ENCODE measurements at places on chromosomes 3 and 15.
A peak's percentile ranks its signal among the peaks of the same experiment; 100 is the strongest.

DNA sequence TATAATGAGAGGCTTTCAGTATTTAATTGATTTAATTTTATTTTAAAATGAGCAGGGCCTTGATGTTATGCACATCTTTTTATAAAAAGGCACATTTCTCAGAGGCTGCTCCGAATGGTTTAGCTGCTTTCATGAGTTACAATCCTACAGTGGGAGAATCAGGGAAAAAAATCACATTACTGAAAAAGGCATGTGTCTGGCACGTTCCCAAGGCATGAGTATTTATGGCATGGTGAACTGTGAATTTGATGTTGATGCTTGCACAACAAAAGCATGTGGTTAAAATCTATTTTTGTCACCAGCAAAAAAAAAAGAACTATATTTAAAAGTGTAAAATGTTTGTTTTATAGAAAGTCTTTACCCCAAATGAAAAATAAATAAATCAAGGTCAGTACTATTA, 485.2 kb upstream of the ROBO2 start:
- DNase-seq = no peak

GRCh38 chr3:192128922-192129321, 598.4 kb downstream of the FGF12 start:
- no peak for DNase-seq

DNA sequence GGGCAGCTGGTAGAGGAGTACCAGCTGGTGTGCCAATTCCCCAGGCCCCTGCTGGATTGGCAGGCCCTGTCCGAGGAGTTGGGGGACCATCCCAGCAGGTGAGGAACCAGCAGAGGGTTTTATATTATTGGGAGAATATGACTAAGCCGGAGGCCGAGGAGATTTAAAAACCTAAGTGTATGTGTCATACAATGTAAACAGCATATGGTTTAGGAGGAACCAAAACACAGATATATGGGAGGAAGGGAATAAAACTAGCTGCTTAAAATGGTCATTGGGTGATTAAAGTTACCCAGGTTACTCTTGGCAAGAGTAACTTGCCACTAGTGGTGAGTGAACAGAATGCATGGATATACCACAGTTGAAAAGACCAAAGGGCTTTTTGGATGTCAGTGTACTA, 22.1 kb downstream of the SNRPN start:
- no peak for DNase-seq

GRCh38 chr3:127064391-127065137, 81.6 kb downstream of the PLXNA1 start:
- DNase-seq = no peak

DNA sequence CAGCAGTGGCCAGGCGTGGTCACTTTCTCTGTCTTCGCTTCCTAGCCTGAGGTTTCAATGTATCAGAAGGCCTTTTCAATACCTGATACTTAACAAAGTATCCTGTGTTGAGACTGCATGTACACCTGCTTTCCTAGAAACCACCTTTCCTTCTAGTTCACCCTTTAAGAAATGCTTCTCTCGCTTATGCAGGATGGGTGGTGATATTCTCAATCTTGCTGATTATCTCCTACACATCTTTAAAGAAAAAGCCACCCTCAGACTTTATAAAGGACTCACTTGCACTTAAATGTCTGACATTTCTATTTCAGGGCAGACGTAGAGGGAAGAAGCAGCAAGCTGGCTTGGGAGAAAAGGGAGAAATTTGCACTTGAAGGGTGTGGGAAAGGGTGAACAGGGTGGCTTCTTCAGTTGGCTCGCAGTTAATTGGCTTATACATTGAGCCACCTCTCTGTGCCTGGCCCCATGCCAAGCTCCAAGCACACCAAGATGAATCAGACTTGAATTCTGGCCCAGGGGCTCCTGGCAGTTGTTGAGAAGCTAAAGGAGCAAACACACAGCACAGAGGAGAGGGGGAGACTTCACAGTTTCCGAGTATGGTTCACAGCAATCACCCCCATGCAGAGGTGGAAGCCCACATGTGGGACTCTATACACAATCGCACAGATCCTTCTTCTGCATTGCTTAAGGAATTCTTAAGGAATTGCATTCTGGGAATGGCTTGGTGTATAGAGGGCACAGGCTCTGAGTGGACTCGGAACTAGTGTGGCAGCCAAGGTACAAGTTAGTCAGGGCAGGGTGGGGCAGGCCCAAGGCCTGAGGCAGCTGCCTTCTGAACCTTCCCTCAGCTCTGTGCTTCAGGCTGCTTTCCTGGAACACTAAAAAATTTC, 1.3 kb downstream of the ARL6IP5 start:
- peak; percentile 83 for DNase-seq

DNA sequence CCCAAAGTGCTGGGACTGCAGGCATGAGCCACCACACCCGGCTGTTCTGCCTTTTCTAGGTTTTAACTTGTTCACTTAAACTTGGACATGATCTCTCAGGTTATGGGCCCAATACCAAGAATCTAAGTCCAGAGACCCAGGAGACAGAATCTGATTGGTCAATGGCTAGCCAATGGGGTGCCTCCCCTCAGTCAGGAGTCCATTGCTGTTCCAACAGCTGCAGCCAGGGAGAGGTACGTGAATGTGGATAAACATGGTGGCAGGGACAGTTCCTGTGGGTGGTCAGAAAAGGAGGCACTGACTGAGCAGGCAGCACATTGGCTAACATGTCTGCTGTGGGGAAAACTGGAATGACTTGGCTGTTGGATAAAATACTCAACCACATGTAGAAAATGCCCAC, 140.3 kb downstream of the RPLP1 start:
- no peak for DNase-seq

- DNase-seq = no peak
Measured at GRCh38 chr15:90020936-90021507, 19.9 kb downstream of the ZNF710 start.

- no peak for DNase-seq
Measured at GRCh38 chr3:49725906-49726681, 2.3 kb upstream of the GMPPB start.

DNA sequence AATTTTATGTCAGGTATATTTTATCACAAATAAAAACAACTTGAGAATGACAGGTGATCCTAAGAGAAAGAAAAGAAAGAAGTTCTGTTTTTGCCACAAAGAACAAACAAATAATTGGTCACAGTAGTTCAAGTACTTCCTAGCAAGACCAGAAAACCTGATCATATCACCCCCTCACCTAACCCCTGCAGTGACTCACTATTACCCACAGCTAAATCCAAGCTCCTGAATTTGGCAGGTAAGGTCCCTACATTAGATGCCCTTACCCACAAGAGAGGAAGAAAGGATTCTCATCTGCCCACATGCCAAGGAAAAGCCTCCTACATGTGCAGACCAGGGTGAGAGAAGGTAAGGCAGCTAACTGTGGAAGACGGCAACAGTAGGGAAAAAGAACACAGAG, 4.4 kb downstream of the SSUH2 start:
- DNase-seq = no peak

GRCh38 chr3:36993326-36994283, at the start of gene MLH1:
Gene MLH1, plus strand, starts transcription at chr3:36993518. Its CDS starts 30 bp downstream, at chr3:36993548.
- DNase-seq = peak; percentile 100

DNA sequence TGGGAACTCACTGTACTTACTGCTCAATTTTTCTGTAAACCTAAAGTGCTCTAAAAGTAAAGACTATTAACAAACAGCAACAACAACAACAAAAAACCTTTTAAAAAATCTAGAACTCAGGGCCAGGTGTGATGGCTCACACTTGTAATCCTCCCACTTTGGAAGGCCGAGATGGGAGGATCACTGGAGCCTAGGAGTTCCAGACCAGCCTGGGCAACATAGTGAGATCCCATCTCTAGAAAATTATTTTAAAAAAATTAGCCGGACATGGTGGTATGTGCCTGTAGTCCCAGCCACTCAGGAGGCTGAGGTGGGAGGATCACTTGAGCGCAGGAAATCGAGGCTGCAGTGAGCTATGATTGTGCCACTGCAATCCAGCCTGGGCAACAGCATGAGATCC, 161.8 kb downstream of the NUP210 start:
- DNase-seq = no peak

DNA sequence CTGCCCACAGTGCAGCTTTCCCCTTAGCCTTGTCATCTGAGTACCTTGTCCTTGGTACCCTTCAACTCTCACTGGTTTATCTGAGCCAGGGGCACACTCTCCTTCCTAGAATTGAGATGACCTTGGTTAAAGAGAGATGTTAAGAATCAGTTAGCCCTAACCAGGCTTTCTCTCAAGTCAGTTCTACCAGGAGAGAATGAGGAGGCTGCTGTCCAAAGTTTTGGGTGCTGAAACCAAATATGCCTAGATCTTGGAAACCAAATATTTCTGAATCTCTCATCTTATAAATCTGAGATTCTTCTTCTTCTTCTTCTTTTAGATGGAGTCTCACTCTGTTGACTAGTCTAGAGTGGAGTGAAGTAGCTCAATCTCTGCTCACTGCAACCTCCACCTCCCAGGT, 12.0 kb upstream of the CTXND1 start:
- DNase-seq = no peak

GRCh38 chr3:53489787-53490458, 4.5 kb upstream of the CACNA1D start:
- no peak for DNase-seq

- DNase-seq = no peak
Measured at GRCh38 chr3:125172346-125172745, 40.2 kb downstream of the SLC12A8 start.

GRCh38 chr3:196778755-196779154, 39.1 kb downstream of the PAK2 start:
- no peak for DNase-seq
